ENCODE measurements at places on chromosomes 7 and 10.

DNA sequence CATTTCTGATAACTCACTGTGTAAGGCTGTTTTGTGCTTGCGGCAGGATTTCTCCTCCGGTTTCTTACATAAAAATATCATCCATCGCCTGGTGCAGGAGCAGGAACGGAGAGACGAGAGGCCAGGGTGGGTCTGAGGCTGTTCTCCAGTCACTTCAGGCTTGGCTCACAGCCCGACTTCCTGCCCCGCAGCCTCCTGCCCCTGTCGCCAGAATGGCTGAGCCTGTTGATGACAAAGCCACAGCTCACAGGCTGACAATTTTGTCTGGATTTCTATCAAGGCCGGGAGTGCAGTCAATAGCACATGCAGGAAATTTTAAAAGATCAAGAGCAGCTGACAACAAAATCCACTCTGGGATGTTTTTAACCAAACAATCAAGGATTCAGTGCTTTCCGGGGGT, 229.7 kb upstream of the ZNF32 start:
- DNase-seq: peak; percentile 39

- DNase-seq: peak; percentile 87
Measured at GRCh38 chr7:34157137-34157536, 251.8 kb downstream of the BMPER start.

DNA sequence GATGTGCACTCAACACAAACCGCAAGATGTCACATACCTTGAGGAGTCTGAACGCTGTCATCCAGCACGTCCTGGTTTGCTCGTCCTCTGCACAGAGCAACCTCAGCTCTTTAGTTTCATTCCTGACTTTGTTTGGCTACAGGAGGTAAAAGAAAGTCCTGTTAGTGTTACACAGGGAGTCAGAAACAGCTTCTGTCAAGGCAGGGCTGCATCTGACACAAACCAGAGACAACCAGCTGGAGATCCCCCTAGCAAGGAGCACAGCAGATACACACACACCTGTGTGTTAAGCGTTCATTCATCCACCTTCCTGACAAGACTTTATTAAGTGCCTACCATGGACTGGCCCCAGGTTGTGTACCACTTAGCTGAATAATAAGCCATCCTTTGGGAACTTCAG, 47.5 kb upstream of the DDC start:
- DNase-seq: no peak

DNA sequence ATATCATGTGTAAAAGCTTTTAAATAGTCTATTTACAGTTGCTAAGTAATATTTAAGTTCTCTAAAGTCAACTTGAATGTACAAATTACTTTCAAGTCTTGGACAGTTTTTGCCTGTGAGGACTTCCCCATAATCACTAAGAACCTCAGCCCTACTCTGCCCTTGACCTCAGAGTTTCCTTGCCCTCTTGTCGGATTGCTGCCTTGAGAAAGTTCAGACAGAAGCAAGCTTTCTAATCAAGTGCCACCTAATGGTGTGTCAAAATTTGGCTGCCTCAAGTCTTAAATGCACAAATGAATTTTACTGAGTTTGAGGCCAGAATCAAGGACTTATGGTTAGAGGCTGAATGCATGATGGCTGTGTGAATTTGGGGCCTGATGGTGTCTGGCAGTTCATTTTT, 88.3 kb upstream of the KAT6B start:
- DNase-seq: no peak

- peak; percentile 68 for DNase-seq
Measured at GRCh38 chr7:30983042-30983913, 19.5 kb downstream of the GHRHR start.
